ENCODE measurements at places on chromosomes 3 and 15.
A peak's percentile ranks its signal among the peaks of the same experiment; 100 is the strongest.

- no peak for DNase-seq
Observed at GRCh38 chr3:180492047-180492446, 109.9 kb upstream of the TTC14 start.

DNA sequence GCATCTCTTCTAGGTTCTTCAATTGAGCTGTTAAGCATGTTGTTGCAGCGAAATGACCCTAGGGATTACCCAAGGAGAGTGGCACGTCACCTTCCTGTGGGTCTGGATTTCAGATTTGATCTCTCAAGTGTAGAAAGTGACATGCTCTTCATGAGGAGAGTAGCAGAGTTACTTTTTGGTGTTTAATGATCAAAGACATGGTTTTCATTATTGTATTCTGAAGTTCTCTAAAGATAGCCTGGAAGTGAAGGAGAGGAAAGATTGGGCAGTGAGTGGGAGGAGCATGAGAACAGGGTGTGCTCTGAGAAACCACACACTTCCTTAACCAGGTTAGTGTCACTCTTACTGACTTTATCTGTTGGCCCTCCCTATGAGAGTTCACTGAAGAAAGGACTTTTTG, 153.6 kb downstream of the AKAP13 start:
- no peak for DNase-seq

DNA sequence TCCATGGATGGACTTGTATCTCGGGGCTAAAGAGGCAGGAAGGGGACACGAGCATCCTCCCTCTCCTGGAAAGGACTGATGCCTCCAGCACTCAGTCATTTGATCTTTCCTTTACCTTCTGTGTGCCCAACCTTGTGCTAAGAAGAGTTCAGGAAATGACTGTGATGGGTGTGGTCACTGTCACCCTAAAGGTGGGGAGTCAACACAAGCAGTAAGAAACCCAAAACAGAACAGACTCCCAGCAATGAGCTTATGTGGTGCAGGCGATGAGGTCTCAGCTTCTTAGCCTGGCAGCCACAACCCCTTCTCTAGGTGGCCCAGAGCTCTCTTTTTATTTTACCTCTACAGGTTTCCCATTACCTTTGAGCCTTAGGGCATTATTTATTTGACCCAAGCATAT, 3.8 kb downstream of the MPI start:
- DNase-seq = no peak

DNA sequence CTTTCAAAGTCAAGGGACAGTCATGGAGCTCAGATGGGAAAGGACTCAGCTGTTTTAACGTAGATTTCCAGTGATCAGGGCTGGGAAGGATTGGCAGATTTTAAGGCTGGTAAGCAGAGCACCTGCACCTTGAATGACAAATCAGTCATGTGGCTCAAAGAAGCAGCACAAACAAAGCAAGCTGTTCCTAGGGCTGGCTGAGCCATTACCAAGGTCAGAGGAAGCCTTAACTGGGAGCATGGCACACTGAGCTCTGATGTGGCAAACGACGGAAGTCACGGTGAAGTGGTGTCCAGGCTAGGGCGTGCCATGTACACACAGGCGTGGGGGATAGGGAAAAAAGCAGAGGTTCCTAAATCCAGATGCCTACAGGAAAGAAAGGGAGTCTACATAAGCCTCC, 84.6 kb upstream of the PFN2 start:
- no peak for DNase-seq

- DNase-seq = peak; percentile 93
Observed at GRCh38 chr3:14144423-14145075, 19.7 kb downstream of the TMEM43 start.

GRCh38 chr3:100971798-100972197, 21.4 kb downstream of the ABI3BP start:
- no peak for DNase-seq

GRCh38 chr3:94098452-94098851, 35.6 kb downstream of the NSUN3 start:
- no peak for DNase-seq

- DNase-seq = no peak
Observed at GRCh38 chr15:80754014-80754413, 25.2 kb upstream of the CEMIP start.

DNA sequence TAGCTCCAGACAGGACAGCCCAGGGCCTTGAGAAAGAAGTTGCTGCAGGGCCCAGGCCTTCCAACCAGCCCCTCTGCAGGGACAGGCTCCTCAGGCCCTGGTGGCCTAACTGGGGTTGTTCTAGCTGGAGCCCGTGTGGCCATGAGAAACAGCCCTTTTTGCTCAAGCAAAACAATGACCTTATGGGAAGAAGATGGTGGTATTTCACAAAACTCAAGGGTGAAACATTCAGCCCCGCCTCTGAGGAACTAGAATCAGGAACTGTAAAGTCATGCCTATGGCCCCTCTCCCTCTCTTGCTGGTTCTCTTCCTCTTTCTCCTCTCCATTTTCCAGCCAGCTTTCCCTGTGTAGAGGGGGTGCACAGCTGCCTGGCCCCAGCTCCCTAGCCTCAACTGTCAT, 273.3 kb downstream of the RPLP1 start:
- no peak for DNase-seq

DNA sequence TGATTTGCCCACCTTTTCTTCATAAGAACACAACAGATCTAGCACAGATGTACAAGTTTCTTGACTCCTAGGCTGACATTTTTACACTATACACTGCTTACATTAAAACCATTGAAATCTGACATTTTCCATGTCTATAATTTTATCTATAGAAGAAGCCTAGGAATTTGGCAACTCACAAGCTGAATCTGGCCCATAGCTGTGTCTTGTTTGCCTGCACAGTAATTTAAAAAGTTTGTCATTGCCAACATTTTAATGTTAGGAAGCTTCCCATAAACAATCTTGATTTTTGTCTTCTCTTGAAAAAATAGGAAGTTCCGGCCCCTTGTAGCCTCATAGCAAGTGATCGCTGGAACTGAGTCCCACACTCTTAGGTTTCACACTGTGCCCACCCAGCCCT, 394.6 kb upstream of the AZI2 start:
- DNase-seq = no peak

DNA sequence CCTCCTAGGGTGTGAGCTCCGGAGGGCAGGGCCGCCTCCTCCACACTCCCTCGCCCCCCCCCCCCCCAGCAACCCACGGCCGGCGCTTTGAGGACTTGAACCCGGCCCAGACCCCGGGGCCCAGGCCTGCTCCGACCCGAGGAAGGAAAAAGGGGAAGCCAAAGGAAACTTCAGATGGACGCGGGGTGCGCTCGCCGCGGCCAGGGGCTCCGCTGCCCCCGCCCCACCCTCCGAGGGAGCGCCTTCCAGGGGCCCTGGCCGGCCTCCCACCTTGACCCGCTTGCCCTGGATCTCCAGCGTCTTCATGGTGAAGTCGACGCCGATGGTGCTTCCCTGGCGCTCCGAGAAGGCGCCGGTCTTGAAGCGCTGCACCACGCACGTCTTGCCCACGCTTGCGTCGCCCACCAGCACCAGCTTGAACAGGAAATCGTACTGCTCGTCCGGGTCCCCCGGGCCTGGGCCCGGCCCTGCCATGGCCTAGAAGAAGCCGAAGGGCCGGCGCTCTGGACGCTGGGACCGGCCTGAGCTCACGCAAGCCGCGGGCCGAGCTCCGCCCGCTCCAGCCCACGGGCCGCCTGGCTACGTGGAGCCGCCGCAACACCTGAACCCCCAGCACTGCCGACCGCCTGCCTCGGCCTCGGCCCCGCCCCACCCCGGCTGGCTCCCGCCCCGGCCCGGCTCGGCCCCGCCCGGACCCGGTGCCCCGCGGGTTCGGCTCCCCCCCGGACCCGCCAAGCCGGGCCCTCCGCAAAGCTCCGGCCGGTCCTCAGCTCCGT, 400 bp downstream of the RAB43 start:
- no peak for DNase-seq

GRCh38 chr3:54985856-54986255, 58.0 kb upstream of the LRTM1 start:
- no peak for DNase-seq

- no peak for DNase-seq
Observed at GRCh38 chr3:98787181-98787580, 24.0 kb downstream of the ST3GAL6 start.

GRCh38 chr15:70244978-70245542, 147.3 kb upstream of the TLE3 start:
- no peak for DNase-seq

DNA sequence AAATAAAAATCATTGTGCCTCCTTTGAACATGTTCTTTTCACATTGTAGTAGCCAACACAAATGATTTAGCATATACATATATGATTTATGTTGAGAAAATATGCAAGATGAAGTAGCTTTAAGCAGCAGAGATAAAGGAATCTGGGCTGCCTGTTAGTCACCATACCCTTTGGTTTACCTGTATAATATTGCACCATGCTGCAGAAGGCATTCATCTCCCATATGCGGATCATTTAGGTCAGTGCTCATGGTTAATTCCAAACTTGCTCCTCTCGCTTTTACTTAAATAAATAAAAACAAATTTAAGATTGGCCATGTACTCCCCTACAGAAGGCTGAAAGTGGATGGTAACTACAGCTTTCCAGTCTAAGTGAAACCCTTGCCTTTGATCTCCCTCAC, 86.7 kb upstream of the TBL1XR1 start:
- no peak for DNase-seq

DNA sequence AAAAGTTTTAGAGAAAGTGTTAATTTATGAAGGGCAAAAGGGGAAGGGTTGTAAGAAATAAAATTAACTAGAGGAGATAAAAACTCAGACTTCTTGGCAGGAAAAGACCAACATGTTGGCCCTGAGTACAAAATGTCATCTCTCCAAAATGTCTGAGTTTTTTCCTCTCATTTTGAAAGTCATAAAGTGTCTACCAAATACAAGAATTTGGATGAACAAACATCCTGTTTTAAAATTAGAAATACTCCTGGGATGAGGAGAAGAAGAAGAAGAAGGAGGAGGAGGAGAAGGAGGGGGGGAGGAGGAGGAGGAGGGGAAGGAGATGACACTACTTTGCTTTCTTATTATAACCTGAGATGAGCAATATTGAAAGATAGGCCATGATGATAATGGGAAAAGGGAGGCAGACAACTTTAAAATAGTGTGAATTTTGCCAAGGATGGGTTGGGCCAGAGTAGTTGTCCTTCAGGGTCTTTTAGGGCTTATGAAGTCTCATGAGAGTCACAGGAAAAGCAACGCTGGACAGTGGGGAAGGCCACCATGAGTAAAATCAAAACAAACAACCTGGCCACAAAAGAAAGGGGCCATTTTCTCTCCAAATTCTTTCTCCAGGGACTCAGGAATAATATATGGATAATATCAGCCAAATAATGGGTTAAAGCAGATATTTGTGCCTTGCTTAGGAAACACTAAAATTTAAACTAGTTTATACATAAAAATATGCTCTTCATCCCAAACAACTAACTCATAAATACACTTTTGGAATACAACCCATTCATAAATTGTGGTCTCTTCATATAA, 632.9 kb downstream of the EPHA3 start:
- no peak for DNase-seq

DNA sequence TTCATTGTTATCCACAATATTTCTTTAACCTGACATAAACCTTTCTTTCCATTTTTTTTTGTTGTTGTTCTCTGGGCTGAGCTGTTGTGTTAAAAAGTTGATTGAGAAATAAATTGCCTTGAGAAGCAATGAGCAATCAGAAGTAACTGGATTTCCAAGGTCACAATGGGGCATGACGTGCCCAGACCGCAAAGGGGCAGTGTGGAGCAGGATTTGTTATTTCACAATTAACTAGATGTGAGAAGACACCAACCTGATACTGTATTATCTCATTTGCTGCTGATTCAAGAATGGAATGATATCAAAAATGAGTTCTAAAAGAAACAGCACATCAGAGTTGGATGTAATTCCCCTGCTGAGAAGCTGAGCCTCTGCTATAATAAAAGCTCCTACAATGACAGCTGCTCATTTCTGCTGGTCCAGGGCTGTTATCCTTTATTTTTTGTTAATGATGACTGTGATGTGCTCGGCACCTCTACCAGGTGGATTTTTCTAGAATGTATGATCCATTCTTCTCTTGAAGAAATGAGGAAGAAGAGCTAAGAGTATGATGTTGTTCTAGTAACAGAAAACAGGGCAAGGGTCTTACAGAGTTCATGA, 28.1 kb downstream of the CPNE4 start:
- peak; percentile 41 for DNase-seq

DNA sequence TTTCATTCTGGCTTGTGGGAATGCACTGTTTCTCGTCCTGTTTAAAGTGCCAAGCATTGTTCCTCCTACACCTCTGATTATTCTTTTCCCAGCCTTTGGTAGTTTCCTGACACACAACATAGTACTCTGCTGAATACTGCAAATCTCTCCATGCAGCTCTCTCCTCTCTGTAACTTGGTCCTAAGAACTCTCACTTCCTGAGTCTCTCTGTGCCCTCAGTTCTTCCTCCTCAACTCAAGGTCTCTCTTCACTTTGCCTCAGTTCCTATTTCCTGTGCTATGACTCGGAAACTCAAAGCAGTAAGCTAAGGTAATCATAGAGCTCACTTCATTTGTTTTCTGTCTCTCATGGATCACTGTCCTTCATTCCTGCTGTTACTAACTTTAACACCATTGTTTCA, 113.4 kb downstream of the ZNF280D start:
- DNase-seq = no peak

DNA sequence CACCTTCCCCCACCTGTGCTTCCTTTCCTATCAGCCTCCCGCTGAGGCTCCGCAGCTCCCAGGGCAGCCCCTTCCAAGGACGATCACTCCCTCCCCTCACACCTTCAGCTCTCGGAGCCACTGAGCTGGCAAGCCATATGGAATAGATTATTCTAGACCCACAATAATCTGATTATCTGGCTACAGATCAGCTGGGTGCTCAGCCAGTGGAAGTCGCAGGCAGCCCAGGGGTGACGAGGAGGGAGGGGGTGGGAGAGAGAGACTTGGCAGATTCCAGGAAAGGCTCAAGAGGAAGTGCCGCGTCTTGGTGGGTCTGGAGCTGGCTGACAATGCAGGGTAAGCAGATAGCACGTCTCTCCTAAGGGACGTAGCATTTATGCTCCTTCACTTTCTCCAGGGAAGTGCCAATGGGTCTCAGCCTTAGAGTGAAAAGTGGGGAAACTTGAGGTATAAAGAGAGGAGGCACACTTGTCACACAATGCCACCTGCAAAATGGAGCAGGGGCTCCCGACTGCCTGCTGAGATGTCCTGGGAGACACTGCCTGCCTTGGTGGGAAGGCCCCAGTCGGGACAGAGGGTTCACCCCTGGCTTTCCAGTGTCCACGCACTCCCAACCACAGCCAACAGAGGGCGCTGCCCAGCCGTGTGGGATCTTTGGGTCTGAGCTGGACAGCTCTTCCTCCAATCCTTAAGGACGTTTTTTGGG, 9.4 kb upstream of the MESP1 start:
- peak; percentile 73 for DNase-seq

All from LoVo (cell line).